ENCODE measurements at places on chromosomes 13 and 19.

GRCh38 chr13:102977471-102977870 is 88.7 kb downstream of the SLC10A2 start:
- DNase-seq: no peak

DNA sequence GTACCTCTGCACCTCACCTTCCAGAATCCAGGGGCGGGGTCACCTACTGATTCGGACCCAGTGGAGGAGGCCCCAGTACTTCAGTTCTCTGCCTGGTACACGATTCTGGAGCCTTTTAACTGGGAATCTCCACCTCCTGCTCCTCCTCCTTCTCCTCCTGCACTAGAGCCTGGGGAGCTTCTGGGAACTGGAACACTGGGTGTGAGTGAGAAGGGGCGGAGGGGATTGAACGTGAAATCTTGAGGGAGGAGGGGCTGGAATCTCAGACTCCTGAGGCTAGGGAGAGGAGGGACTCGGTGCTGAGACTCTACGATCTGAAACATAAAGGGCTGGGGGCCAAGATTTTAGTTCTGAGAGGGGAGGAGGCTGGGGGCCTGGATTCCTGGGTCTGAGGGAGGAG is at the start of gene KLK8:
KLK8 (minus strand) TSS at position 90 of the 400 bp plus-strand sequence. CDS start 437 bp downstream, outside the sequence.
- no peak for DNase-seq

DNA sequence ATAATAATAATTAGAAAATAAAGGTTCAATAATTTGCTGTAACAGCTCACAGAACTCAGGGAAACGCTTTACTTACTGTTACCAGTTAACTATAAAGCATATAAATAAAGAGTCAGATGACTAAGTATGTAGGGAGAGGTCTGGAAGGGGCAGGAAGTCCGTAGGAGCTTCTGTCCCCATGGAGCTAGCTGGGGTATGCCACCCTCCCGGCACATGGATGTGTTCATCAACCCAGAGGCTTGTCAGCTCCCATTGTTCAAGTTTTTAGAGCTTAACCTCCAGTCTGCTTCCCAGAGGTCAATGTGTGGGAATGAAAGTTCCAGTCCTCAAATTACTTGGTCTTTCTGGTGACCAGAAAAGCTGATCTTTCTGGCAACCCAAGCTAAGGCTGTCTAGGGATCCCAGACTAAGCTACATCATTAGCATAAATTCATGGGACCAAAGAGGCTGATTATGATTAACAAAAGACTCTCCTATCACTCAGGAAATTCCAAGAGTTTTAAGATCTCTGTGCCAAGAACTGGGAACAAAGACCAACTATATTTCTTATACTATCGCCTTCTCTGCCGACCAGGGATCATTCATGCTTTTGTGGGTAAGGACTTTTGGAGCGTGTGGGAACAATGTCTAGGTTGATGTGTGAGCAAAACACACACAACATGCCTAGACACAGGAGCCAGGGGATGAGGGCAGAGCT is 31.7 kb upstream of the ZNF507 start:
- no peak for DNase-seq

GRCh38 chr19:51224163-51224641 is 678 bp upstream of the CD33 start:
- DNase-seq: no peak

GRCh38 chr13:91904005-91904404 is 505.6 kb downstream of the GPC5 start:
- no peak for DNase-seq

- no peak for DNase-seq
These were observed 163.7 kb downstream of the IER2 start for GRCh38 chr19:13313875-13314274.

DNA sequence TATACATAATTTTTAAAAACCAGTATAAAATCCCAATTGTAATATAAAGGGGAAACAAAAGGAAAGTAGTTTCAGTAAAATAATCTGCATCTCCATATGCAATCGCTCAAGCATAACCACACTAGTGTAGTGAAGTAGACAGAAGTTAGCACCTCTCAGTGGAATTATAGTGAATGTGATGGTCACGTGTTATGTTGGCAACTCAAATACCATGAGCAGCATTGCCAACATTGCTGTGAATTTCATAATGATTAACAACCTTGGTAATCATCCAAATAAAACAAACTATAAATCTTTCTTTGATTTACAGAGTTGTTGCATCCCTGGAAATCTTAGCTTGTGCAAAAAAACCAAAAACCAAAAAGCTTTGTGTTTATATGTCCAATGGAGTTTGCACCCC is 77.3 kb upstream of the SIAH3 start:
- DNase-seq: no peak

- no peak for DNase-seq
These were observed 1598.6 kb downstream of the SLITRK5 start for GRCh38 chr13:89269737-89270136.

DNA sequence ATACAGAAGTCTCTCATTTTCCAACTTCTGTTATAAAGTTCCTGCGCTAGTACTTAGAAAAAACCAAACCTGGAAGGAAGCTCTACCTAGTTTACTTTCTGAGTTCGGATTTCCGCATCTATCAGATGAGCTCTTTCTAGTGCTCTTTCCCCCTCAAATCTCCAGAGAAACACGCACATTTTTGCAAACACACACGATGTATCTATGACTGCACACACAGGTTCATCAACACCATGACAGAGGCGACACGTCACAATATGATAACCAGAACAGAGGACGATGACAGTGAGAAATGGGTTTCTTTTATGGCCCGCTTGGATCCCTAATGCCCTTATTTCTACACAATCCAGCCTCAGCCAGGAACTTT is 629 bp upstream of the LRRC63 start:
- DNase-seq: no peak

GRCh38 chr19:1089891-1090290 is 5.3 kb downstream of the POLR2E start:
- DNase-seq: no peak

DNA sequence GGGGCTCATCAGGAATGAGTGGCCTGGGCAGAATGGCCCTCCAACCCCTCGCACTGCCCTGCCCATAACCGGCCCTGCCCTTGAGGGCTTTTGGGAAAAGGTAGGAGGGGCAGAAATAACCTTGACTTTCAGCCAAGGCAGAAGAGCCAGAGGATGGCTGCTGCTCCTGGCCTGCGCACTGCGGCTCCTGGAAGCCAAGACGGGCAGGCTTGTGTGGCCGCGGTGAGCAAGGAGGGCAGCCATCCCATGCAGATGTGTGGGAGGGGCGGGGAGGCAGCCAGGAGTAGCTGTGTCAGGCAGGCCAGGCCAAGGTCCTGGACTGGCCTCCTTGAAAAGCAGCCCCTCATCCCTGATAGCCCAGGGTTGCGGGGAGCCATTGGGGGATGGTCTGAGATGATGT is 57.6 kb upstream of the URI1 start:
- DNase-seq: no peak

DNA sequence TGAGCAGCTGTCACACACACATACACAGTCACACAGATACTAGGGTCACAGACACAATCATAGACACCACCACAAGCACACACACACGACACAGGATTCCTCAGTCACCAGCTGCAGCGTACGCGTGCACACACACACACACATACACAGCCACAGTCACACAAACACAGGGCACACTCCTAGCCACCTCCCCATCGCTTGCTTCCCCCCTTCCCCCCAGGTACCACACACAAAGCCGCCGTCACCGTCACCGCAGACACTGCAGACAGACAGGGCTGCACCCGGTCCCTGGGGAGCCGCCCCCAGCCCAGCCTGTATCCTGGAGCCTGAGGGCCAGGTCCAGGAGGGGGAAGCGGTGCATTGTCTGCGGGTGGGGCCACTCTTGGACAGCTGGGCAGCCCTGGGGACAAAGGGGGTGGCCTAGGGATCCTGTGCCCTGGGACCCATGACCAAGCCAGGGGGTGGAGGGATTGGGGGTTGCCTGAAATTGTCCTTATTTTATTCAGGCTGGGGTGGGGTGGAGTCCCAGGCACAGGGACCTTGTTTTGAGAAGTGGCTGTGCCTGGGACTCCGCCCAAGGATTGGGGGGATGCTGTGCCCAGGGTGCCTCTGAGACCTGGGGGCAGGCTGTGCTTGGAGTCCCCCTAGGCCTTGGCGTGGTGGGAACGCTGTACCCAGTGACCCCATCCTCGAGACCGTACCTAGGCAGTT is 957 bp downstream of the NUMBL start:
- no peak for DNase-seq

DNA sequence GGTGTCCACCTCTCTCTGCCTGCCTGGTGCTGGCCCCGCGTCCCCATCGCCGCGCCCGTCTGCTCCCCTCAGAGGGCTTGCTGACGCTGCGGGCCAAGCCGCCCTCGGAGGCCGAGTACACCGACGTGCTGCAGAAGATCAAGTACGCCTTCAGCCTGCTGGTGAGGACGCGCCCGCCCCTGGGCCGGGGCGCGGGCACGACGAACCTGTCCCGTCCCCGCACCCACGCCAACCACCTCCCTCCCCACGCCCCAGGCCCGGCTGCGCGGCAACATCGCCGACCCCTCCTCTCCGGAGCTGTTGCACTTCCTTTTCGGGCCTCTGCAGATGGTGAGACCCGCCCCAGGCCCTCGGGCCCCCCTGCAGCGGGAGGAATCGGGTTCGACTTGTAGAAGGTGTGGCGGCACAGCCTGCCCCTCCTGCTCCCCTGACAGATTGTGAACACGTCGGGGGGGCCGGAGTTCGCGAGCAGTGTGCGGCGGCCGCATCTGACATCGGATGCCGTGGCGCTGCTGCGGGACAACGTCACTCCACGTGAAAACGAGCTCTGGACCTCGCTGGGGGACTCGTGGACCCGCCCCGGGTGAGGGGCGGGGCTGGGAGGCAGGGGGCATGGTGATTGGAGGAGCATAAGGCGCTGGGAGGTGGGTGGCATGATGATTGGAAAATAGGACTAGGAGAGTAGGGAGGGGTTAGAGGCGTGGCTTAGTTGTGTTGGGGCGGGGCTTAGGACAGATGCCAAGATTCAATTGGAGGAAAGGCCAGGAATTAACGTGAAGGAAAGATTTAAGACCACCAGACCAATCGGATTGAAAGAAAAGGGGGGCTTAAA is 6.6 kb downstream of the EPS8L1 start:
- peak; percentile 48 for DNase-seq

DNA sequence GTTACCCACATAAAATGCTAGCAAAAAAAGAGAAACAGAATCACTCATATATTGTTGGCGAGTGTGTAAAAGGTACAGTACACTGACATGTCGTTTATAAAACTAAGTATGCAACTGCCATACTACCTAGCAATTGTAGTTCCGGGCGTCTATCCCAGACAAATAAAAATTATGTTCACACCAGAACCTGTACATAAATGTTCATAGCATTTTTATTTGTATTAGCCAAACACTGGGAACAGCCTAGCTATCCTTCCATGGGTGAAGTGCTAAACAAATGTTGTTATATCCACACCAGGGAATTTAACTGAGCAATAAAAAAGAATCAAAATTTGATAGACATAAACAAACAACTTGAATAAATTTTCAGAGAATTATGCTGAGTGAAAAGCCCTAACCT is 28.9 kb upstream of the POSTN start:
- no peak for DNase-seq

DNA sequence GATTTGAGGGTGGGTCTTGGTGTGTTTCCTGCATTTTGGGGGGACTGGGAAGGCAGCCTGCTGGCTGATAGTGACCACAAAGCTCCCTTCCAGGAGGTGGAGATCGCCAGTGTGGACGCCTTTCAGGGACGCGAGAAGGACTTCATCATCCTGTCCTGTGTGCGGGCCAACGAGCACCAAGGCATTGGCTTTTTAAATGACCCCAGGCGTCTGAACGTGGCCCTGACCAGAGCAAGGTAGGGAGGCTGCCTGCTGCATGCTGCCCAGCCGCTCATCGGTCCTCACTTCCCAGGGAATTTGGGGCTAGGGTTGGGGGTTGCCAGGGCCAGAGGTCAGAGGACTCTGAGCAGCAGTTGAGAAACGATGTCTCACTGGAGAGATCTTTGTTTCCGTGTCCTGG is 30.2 kb downstream of the UPF1 start:
- no peak for DNase-seq

DNA sequence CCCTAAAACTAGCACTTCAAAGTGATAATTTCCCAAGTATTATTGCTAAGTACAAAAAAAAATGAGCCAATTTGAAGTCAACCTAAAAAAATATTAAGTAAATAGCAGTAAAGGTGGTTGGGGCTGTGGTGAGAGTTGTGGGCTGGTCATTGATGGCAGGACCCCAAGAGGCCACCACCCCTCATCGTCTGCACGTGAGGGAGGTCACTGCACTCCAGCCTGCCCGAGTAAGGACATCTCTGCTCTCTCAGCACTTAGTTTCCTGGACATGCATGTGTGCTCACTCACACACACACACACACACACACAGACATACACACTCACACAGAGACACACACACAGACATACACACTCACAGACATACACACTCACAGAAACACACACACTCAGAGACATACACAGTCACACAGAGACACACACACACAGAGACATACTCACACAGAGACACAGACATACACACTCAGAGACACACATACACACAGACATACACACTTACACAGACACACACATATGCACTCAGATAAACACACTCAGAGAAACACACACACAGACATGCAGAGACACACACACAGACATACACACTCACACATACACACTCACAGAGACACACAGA is 127.2 kb upstream of the SOX1 start:
- DNase-seq: no peak

- DNase-seq: no peak
These were observed 320.9 kb downstream of the DCLK1 start for GRCh38 chr13:35810321-35810720.

DNA sequence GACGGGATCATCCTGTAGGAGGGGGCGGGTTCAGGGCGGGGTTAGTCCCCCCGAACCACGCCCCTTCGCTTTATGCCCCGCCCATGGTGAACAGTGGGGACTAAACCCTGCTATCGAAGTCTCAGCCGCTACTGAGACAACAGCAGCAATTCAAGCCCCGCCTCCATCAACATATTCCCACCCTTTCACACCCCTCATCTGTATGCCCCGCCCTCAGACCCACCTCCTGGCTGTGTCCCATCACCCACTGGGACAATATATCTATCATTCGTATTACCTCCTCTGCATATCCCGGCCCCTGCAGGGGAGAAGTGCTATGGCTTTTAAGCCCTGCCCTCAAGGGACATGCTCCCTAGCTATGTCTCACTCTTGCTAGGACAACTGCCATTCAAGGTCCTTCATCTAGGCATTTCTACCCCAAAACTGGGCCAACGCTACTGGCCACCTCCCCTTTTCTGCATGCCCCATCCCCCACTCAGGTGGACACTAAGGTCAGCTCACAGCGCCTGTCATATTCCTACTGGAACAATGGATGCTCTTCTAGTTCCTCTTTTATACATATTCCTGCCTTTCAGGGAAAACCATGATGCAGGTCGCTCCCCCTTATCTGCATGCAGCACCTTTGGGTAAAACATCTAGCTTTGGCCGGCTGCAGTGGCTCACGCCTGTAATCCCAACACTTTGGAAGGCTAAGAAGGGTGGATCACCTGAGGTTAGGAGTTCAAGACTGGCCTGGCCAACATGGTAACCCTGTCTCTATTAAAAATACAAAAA is 11.9 kb downstream of the LRFN1 start:
- DNase-seq: peak; percentile 17

GRCh38 chr13:57546942-57547341 is 84.6 kb upstream of the PCDH17 start:
- no peak for DNase-seq
